ENCODE measurements at places on chromosomes 12 and 14. TPM values are rescaled to one million over a fixed set of nuclear protein-coding genes. Genes with fewer than 3 reads are reported as not detected.

Gene SMOC1
- 15.6 TPM for total RNA-seq

Gene RASSF9
- 0.43 TPM for total RNA-seq

Gene CRIP1
- total RNA-seq = 1,885 TPM

Gene CPNE6
- total RNA-seq = not detected

Gene ENDOU
- total RNA-seq = not detected

Gene TBX3
- 19.1 TPM for total RNA-seq

Gene SLCO1B3
- total RNA-seq = 14.3 TPM

Gene SERPINA10
- total RNA-seq = not detected

Gene PHLDA1
- total RNA-seq = 56.1 TPM

Gene SMIM41
- total RNA-seq = not detected

Gene NOP9
- 18.5 TPM for total RNA-seq

Gene TMEM253
- total RNA-seq = 0.80 TPM

Gene CYP46A1
- 0.14 TPM for total RNA-seq

Gene C12orf75
- 126 TPM for total RNA-seq

Gene KCNA5
- total RNA-seq = not detected

Gene TAS2R43
- total RNA-seq = not detected

Gene GCH1
- total RNA-seq = 3.5 TPM

Gene CCDC175
- not detected for total RNA-seq
